ENCODE measurements at places on chromosomes 6 and 20.

GRCh38 chr6:55011034-55011433, 163.3 kb upstream of the HCRTR2 start:
- no peak for DNase-seq

DNA sequence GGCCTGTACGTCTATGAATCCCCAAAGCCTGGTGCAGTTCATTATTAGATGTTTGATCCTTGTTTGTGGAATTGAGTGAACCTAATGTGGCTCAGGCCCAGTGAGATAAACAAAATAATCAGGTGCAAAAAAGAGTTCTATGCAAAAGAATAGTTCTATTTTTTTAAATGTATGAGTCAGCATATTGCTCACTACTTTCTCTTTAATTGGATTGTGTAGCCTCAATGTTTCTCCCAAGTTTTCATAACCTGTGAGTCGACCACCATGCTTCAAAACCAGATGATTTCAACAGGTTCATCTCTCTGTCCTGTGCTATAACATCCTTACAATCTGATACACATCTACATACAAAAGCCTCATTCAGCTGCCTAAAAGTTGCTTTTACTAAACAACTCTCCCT, 116.5 kb upstream of the HDAC2 start:
- DNase-seq = no peak

DNA sequence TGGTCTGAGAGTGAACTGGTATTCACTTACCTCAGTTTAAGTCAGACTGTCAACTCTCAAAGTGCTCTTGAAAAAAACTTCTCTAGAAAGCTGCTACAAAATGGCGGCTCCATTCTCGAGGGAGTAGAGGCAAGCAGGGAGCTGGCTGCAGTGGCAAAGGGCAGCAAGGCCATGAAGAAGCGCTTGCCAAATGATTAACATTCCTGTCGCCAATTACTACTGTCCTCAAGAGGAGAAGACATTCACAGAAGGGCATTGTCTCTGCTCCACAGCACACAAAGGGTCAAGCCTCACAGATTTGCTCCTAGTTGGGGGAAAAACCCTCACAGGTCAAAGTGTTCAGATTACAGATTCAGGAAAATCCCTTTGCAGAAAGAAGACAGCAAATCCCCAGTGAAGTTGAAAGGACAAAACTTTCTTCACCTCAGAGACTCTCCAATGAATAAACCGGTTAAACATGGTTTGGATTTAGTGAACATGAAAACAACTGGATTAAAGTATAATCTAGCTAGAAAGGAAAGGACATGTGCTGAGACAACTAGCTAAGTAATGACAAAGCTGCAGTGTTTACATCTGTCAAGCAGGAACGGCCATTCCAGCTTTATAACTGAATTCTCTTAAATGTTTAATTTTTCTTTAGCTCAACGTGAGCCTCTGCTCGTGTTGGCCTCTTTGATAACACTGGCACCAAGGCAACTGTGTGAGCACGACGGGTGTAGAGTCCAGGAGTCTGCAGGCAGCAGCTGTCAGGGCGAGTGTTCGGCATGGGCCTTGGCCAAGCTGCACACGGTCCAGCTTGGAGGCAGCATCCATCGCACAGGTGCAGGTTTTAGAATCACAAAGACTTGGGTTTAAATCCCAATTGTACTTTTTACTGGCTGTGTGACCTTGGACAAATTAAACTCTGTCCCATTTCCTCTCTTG, 37.6 kb downstream of the NR2E1 start:
- DNase-seq = no peak

GRCh38 chr6:90695316-90695715, 108.4 kb upstream of the MAP3K7 start:
- DNase-seq = no peak

- no peak for DNase-seq
Observed at GRCh38 chr20:9409352-9409751, 105.0 kb upstream of the LAMP5 start.

GRCh38 chr20:39252035-39252434, 289.9 kb downstream of the DHX35 start:
- DNase-seq = no peak

GRCh38 chr6:32940656-32941213, at the start of gene HLA-DMB:
TSS of gene HLA-DMB (minus strand) at chr6:32941028. CDS start at chr6:32940807, 221 bp downstream.
- peak; percentile 57 for DNase-seq

DNA sequence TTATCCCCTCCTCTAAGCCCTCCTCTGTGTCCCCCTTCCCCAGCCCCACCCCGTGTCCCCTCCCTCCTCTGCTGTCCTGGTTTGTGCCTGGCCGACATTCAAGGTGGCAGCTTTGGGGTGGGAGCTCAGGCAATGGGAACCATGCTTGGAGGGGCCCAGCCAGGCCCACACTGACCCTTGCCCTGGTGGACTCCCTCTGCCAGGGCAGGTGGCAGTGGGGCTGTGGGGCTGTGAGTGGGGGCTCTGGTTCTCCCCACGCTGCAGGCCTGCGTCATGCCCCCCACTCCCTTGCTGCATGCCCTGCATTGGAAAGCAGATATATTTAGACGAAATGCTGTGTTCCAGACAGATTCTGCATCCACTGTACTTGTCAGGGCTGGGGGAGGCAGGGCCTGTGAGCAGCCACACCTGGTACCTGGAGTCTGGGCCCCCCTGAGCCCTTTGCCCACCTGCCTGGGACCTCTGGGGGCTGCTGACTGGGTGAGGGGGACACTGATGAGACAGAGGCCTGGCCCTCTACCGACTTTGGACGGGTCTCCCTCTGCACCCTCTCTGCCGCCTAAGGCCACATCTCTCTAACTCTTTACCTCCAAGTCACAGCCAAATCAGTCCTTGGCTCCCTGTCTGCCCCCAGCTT, 14.2 kb downstream of the DLGAP4 start:
- DNase-seq = no peak

All from activated T-cell treated with anti-CD3 and anti-CD28 coated beads, Interleukin-2, amount 50 U/mL, for 72 hours (primary cell).